ENCODE measurements at places on chromosomes 6 and 20.

- no peak for DNase-seq
These were observed 14.1 kb downstream of the CDYL start for GRCh38 chr6:4790158-4790899.

- no peak for DNase-seq
These were observed 40.6 kb downstream of the SIRPA start for GRCh38 chr20:1935696-1936366.

- no peak for DNase-seq
These were observed 40.6 kb downstream of the TOX2 start for GRCh38 chr20:43955062-43955749.

DNA sequence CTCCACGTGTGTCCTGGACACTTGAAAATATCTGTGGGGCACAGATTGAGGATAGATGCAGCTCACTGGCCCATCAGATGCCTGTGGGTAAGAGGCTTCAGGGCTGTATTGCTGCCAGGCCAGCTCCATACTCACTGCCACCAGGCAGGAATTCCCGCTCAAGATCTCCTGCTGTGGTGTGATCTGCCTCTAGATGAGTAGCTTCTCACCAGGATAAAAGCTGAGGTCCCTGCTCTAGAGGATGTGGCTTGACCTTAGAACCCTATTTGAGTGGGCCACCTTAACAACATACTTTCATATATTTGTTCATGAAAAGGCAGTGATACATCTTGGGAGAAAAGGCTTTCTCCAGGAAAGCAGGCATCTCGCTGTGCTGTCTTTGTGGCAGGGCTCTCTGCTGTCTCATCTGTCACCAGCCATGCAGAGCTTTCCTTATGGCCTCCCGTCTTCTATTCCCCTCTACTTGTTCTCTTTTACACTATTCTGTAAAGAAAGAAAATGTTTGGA is 165.7 kb upstream of the RNF217 start:
- no peak for DNase-seq

- DNase-seq = peak; percentile 63
These were observed 951 bp downstream of the FOXP4 start for GRCh38 chr6:41546866-41547798.

GRCh38 chr6:33075568-33076405 is at the start of gene HLA-DPB1:
Gene HLA-DPB1 (plus strand): TSS chr6:33075990. CDS start chr6:33076042, 52 bp downstream.
- DNase-seq = no peak

- DNase-seq = no peak
These were observed 35.7 kb upstream of the POPDC3 start for GRCh38 chr6:105215506-105215905.

DNA sequence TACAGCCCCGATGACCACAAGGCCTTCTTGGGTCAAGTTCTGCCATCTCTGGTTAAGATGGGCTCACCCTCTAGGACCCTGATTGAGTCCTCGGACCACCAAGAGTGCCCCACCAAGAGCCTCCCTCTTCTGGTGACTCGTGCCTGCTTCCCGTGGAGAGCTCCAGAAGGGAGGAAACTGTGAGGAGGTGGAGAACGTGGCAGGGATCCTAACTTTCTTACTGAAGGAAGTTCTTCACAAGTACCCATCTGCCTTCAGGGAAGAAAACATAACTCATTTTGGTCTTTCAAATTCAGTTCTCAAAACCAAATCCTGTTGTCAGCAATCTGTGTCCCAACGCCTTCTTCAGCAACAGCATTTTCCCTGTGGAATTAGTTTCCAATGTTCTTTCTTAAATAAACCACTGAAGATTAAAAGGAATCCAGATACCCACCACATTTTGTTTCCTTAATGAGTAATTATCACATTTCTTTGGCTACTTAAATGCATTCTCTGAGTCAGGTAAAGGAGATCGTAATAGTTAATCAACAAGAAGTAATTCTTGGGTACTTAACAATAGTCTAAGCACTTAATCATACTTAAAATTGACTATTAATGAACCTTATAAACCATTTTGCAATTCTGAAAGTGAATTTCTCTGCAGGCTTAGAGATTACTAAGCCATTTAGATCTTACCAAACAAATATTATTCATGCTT is 185.8 kb upstream of the SGK1 start:
- no peak for DNase-seq

Data from nephron progenitor cell (in vitro differentiated cells).